ENCODE measurements at places on chromosomes 4 and X. TPM values are rescaled to one million over a fixed set of nuclear protein-coding genes. Genes with fewer than 3 reads are reported as not detected.

The SNCA gene
- 2.5 TPM for total RNA-seq

DNA sequence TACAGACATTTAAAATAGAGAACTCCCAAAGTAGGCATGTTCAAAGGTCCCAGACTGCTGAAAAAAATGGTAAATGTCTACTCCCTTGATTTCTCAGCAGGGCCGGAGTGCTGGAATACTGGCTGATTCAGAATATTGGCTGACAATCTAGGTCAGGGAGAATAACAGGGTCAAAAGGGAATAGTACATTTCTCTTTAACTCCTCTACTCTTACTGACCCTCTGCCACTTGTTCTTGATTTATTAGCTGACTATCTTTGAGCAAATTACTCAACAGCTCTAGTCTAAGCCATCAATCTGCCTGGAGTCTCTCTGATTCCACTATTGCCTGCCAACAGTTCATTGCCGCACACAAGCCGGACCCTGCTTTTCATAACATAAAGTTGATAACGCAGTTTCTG lies 19.7 kb upstream of the NWD2 start:
- no peaks in the 10 kb centered on the region for H3K36me3 ChIP-seq
- no peak overlapping the region for H3K4me3 ChIP-seq
- DNase-seq: no peak
- no peaks in the 10 kb centered on the region for H3K4me1 ChIP-seq

The LRRC66 gene
- 0.19 TPM for total RNA-seq

GRCh38 chr4:28177641-28178040 lies 1317.0 kb downstream of the STIM2 start:
- no peaks in the 10 kb centered on the region for H3K36me3 ChIP-seq
- H3K4me3 ChIP-seq: no peak overlapping the region
- H3K27ac ChIP-seq: no peak overlapping the region
- H3K27me3 ChIP-seq: no peaks in the 10 kb centered on the region
- DNase-seq: no peak
- no peaks in the 10 kb centered on the region for H3K4me1 ChIP-seq

The AFM gene
- not detected for total RNA-seq
